ENCODE measurements at places on chromosomes 6 and 20. TPM values are rescaled to one million over a fixed set of nuclear protein-coding genes. Genes with fewer than 3 reads are reported as not detected.
A peak's percentile ranks its signal among the peaks of the same experiment; 100 is the strongest.

The RPS18 gene
- total RNA-seq = 2,294 TPM

The OR2H2 gene
- not detected for total RNA-seq

The LY6G6F gene
- total RNA-seq = not detected

The SAMD5 gene
- total RNA-seq = not detected

The STMND1 gene
- total RNA-seq = not detected

The RIN2 gene
- total RNA-seq = 43.4 TPM

The SLC22A7 gene
- total RNA-seq = not detected

GRCh38 chr6:63689421-63689820 lies 53.8 kb downstream of the PHF3 start:
- peaks cover 10% of the 10 kb centered on the region for H3K36me3 ChIP-seq
- no peak overlapping the region for H3K4me3 ChIP-seq
- DNase-seq = no peak
- H3K4me1 ChIP-seq = 0 out of 2 replicates have a peak, but pooled peaks cover 4% of the 10 kb centered on the region

GRCh38 chr6:136592930-136593673 lies 42.9 kb upstream of the MAP7 start:
- H3K27me3 ChIP-seq = peaks cover 2% of the 10 kb centered on the region
- H3K36me3 ChIP-seq = peaks cover 67% of the 10 kb centered on the region
- H3K4me3 ChIP-seq = peak overlapping the region; percentile 79
- peaks cover 50% of the 10 kb centered on the region for H3K4me1 ChIP-seq

DNA sequence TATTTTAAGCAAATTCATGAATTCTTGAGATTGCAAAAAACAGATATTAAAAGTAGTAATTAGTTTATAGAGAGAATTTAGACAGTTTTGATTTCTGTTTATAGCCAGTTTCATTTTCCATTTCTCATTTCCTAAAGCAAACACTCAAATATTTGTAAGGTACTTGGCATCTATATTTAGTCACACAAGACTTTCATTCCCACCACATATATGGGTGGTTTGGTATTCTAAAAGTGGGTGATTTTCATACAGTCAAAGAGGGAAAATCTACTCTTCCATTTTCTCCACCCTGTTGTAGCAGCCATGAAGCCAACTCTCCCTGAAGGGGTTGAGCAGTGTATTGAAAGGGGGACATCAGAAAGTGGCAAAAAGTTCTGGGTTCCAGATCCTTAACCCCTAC lies 181.1 kb upstream of the SUPT3H start:
- no peak overlapping the region for H3K4me3 ChIP-seq
- H3K4me1 ChIP-seq = peaks cover 37% of the 10 kb centered on the region
- peaks cover 3% of the 10 kb centered on the region for H3K27me3 ChIP-seq
- no peaks in the 10 kb centered on the region for H3K36me3 ChIP-seq

- peaks cover 17% of the 10 kb centered on the region for H3K27me3 ChIP-seq
- H3K27ac ChIP-seq = no peak overlapping the region
- peaks cover 4% of the 10 kb centered on the region for H3K36me3 ChIP-seq
- no peak overlapping the region for H3K4me3 ChIP-seq
- DNase-seq = no peak
Measured at GRCh38 chr20:57159193-57159851, 107.1 kb downstream of the BMP7 start.

DNA sequence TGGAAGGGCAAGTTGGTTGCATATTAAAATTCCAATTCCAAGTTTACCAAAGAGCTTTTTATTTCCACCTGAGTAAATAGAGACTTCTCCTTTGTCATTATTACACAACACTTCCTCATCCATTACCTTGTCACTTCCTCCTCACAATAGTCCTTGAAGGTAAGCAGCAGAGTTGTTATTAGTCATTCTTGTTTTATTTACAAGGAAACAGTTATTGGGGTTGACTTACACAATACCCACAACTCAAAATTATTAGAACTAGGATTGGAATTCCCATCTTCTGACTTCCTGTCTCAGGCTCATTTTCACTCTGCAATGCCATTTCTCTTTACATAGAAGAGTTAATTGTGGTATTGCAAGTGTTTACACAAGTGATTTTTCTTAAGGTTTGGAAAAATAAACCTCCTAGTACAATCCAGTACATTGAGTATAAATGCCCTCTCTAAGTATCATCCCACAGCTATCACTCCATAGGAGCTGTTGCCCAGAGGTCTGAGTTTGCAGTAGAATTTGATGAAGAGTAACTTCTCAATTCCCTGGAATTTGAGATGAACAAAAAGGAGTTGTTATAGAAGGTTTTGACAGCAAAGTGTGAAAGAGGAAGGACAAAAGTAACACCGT lies 28.9 kb upstream of the MTRF1L start:
- H3K4me1 ChIP-seq = peaks cover 19% of the 10 kb centered on the region
- H3K27me3 ChIP-seq = no peaks in the 10 kb centered on the region
- no peaks in the 10 kb centered on the region for H3K36me3 ChIP-seq
- DNase-seq = no peak
- H3K4me3 ChIP-seq = no peak overlapping the region
- no peak overlapping the region for H3K27ac ChIP-seq

DNA sequence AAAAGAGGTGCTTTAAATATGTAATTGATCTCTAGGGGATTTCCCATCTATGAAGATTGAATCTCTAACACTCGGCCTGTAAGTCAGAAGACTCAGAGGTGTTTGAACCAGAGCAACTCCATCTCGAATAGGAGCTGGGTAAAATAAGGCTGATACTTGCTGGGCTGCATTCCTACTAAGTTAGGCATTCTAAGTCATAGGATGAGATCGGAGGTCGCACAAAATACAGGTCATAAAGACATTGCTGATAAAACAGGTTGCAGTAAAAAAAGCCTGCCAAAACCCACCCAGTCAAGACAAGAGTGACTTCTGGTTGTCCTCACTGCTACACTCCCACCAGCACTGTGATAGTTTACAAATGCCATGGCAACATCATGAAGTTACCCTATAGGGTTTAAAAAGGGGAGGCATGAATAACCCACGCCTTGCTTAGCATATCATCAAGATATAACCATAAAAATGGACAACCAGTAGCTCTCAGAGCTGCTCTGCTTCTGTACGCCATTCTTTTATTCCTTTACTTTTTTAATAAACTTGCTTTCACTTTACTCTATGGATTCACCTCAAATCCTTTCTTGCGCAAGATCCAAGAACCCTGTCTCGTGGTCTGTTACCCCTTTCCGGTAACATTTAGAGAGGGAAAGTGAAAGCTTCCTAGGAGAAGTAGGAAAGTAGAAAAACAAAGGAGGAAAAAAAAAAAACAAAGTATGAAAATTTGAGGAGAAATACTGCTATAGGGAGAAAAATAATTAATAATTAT lies 129.7 kb upstream of the PHACTR1 start:
- no peak overlapping the region for H3K4me3 ChIP-seq
- peaks cover 17% of the 10 kb centered on the region for H3K4me1 ChIP-seq
- no peak for DNase-seq

DNA sequence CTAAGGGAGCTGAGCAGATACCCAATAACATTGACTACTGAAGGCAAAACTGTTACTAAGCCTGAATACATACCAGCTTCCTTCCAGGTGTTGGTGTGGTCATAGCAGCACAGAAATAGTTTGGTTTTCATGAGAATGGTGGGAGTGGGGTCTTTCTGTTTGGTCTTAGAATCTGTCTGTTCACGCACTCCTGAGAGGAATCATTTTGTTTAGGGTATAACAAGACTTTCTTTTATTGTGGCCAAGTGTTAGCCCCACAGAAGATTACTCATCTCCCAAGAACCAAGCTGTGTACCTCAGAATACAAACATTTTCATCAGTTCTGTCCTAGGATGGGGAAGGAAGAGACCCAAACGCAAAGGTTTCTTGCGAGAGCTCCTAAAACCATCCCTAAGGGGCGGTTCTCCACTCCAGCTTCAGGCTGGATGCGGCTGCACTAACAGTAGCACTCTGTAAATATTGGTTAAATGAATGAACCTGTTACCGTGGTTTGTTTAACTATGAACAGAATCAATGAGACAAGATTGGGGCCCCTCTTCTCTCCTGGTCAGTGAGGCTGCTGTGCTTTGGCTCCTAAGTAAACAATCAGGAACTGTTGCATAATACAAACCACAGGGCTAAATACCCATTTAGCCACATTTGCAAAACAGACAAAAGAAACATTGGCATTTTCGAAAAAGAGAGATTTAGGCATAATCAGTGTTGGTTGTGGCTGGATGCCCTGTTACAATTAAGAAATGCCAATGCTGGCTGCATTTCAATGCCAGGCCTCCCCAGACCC lies 44.9 kb downstream of the SNAP25 start:
- H3K4me3 ChIP-seq = no peak overlapping the region
- no peaks in the 10 kb centered on the region for H3K36me3 ChIP-seq
- peaks cover 10% of the 10 kb centered on the region for H3K27me3 ChIP-seq
- no peak overlapping the region for H3K27ac ChIP-seq
- H3K4me1 ChIP-seq = peaks cover 6% of the 10 kb centered on the region

GRCh38 chr20:24991897-24992486 lies 559 bp downstream of the APMAP start:
- H3K36me3 ChIP-seq = no peaks in the 10 kb centered on the region
- H3K4me1 ChIP-seq = peaks cover 54% of the 10 kb centered on the region
- H3K27ac ChIP-seq = peak overlapping the region; percentile 95
- H3K27me3 ChIP-seq = peaks cover 3% of the 10 kb centered on the region
- H3K4me3 ChIP-seq = peak overlapping the region; percentile 98
- no peak for DNase-seq

DNA sequence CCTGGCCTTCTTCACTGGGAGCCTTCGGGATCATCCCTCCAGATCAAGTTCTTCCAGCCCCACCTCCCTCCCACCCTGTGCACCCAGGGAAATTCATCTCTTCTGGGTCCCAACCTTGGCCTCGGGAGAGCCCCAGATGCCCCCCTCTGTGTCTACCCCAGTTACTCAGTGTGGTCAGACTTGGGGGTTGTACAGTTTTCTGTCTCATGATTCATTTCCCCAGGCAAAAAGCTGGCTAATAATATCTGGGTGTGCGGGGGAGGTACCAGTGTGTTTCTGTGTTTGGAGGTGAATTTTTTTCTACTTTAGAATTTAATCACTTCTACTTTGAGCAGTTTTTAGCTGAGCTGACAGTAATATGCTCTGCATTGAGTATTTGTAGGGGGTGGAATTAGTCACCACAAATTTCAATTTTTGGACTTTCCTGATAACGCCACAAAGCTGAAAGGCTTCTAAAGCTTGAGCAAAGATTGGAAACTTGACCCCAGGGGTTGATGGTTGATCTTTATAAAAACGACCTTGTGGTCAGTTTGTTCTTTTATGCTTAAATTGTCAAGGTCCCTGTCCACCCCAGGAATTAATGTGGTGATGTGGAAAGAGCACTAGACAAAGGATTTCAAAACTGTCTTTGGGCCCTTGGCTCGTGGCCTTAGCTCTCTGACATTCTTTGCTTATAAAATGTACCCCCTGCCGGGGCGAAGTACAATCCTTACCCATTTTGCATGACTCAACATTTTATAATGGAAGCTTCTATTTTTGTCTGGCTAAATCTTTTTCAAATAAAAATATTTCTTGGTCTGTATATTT lies 284.7 kb upstream of the TAB2 start:
- H3K4me1 ChIP-seq = peaks cover 97% of the 10 kb centered on the region
- H3K36me3 ChIP-seq = no peaks in the 10 kb centered on the region
- peaks cover 1% of the 10 kb centered on the region for H3K27me3 ChIP-seq
- H3K4me3 ChIP-seq = peak overlapping the region; percentile 74
- DNase-seq = peak; percentile 94

- peaks cover 4% of the 10 kb centered on the region for H3K27me3 ChIP-seq
- peaks cover 3% of the 10 kb centered on the region for H3K36me3 ChIP-seq
- H3K4me1 ChIP-seq = peaks cover 50% of the 10 kb centered on the region
- no peak for DNase-seq
- H3K27ac ChIP-seq = no peak overlapping the region
- H3K4me3 ChIP-seq = no peak overlapping the region
Measured at GRCh38 chr6:155434096-155434495, 21.5 kb downstream of the NOX3 start.

- peaks cover 78% of the 10 kb centered on the region for H3K4me1 ChIP-seq
- H3K27ac ChIP-seq = peak overlapping the region; percentile 32
- peaks cover 50% of the 10 kb centered on the region for H3K36me3 ChIP-seq
- H3K4me3 ChIP-seq = peak overlapping the region; percentile 36
Measured at GRCh38 chr6:130385064-130385695, 19.4 kb downstream of the TMEM200A start.

- no peak overlapping the region for H3K27ac ChIP-seq
- peaks cover 6% of the 10 kb centered on the region for H3K36me3 ChIP-seq
- no peak for DNase-seq
- H3K4me1 ChIP-seq = no peaks in the 10 kb centered on the region
- no peaks in the 10 kb centered on the region for H3K27me3 ChIP-seq
- no peak overlapping the region for H3K4me3 ChIP-seq
Measured at GRCh38 chr6:165677091-165677490, 14.1 kb upstream of the PDE10A start.

- H3K4me1 ChIP-seq = peaks cover 57% of the 10 kb centered on the region
- H3K36me3 ChIP-seq = no peaks in the 10 kb centered on the region
- no peak overlapping the region for H3K4me3 ChIP-seq
- peaks cover 2% of the 10 kb centered on the region for H3K27me3 ChIP-seq
- H3K27ac ChIP-seq = peak overlapping the region; percentile 82
Measured at GRCh38 chr6:12324748-12325147, 34.6 kb downstream of the EDN1 start.

GRCh38 chr6:46628498-46628897 lies 24.1 kb downstream of the CYP39A1 start:
- H3K4me1 ChIP-seq = no peaks in the 10 kb centered on the region
- H3K27ac ChIP-seq = no peak overlapping the region
- no peak for DNase-seq
- H3K27me3 ChIP-seq = peaks cover 4% of the 10 kb centered on the region

All from HFFc6 (cell line).